Caudate nucleus (tissue), 63 donors: ENCODE measurements at places on chromosomes 2 and 18.

- no peak for DNase-seq
Observed at GRCh38 chr2:200104015-200104414, 148.6 kb downstream of the MAIP1 start.

DNA sequence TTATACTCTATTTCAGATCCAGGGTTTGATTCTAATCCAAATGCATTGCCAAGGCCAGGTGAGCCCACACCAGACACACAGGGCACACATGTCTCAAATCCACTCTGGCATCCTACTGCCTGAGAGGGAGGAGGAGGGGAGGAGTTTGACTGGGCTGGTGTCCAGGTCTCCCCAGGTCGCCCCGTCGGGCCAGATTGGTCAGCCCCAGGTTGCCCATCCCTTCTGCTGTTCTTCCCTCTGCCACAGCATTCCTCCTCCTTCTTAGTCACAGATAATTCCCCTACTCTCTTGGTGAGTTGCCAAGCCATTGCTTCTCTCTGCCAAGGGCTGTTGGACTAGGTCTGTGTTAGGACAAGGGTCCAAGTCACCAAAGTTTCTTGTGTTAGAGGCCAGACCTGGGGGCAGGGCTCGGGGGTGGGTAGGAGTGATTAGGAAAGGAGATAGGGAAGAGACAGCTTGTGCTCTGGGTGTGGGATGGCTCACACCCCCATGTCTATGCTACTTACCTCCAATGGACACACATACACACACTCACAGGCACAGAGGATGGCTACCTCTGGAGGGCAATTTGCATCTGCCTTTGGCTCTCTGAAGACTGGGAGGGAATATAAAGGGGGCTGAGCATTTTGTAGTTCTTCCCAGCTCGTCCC lies 2.5 kb upstream of the EGR4 start:
- DNase-seq: no peak

DNA sequence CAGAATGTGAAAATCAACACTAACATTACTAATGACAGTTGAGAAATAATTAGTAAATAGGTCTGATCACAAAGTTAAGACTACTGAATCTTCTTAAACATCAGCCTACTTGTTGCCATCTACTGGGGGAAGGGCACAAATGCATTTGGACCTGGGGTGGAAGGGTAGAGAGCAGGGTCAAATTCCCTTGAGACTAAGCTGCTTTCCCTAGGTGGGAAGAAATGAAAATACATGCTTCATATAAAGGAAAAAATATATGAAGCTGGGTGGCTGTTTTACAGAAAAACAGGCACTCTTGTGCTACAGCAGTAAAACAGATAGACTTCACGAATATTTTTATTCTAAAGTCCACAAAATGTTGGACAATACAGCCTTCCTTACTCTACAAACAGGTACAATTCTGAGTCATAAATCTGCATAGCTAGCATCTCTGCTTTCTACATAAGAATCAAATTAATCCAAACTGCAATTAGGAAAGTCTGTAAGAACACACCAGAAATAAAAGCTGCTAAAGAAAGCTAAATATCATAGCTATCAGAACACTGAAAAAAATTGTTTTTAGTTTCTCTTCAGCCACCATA lies 10.9 kb downstream of the TRIP12 start:
- no peak for DNase-seq

DNA sequence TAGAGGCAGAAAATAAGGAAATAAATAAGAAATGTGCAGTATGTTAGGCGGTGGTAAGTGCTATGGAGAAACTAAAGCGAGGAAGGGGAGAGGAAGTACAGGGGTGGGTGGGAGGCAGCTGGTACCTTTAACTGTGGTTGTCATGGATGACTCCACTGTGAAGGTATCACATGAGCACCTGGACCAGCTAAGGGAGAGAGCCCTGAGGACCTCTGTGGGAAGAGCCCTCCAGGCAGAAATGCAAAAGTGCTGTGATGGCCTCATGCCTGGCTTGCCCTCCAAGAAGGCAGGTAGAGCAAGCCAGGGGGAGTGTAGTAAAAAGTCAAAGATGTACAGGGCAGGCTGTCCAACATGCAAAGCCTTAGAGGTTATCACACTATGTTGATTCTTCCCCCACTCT lies 17.9 kb downstream of the LYPD6 start:
- no peak for DNase-seq

- no peak for DNase-seq
Observed at GRCh38 chr2:67984600-67984999, 78.2 kb downstream of the C1D start.

DNA sequence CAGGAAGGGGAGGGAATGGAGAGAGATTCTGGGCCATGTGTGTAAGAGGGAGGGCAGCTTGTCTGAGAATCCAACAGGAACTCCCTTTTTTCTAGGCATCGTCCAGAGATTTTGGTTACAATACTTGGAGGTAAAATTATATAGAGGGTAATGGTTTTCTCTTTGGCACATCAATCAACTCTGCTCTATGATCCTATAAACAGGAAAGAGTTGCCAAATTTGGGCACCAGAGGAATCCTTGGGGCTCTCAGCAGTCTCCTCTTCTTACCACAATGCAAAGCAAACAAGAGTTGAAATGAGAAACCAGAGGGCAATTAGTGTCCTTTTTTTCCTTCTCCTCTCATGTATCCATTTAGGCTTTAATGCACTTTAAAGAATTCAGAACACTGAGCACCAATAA lies 243.4 kb downstream of the SLC8A1 start:
- DNase-seq: no peak

GRCh38 chr2:237260039-237260620 lies 153.8 kb downstream of the COL6A3 start:
- DNase-seq: no peak

- no peak for DNase-seq
Observed at GRCh38 chr2:162177301-162177700, 25.3 kb upstream of the GCG start.

DNA sequence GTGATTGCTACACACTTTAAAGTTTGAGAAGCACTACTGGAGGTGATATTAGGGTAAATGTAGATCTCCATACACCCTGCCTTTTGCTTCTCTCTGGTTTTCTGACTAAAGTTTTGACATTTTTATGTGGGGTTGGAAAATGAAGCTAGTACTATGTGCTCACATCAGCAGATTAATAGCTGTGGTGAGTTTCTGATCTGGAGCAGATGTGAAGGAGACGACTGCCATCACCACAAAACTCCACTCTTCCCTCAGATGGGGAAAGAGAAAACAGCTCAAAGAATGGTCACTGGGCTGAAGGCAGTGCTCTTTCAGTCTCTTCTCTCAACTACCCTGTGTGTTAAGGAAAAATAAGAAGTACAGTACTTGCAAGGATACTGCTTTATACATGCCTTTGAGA lies 37.2 kb downstream of the PLEKHA3 start:
- DNase-seq: no peak

DNA sequence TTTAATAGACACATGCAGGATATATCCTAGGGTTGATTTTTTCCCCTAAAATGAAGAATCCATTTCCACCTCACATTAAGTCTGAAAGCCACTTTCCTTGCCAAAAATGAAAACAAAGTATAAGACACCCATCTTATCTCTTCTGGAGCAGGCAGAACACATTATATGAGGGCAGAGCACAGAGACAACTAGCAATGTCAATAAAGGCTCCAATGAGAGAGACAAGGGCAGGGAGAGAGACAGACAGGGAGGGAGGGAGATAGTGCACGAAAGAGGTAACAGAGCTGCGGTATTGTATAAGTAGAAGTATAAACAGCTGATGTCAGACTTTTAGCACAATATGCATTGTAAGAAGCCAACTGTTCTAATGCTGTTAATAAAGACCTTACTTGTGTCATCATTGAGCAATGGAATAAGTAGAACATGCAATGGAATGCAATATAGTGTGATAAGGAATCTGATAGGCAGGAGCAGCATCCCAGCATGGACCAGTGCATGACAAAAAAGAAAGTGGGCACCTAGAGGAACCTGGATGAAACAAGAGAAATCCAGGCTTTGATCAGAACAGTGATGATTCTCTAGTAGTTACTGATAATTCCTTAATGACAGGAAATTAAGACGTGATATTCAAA lies 150.6 kb upstream of the TCF4 start:
- DNase-seq: no peak

- DNase-seq: no peak
Observed at GRCh38 chr2:11967946-11968465, 221.6 kb downstream of the LPIN1 start.

GRCh38 chr18:21672521-21673267 lies 31.9 kb downstream of the ABHD3 start:
- no peak for DNase-seq

GRCh38 chr2:43980902-43981301 lies 14.9 kb downstream of the LRPPRC start:
- DNase-seq: no peak

DNA sequence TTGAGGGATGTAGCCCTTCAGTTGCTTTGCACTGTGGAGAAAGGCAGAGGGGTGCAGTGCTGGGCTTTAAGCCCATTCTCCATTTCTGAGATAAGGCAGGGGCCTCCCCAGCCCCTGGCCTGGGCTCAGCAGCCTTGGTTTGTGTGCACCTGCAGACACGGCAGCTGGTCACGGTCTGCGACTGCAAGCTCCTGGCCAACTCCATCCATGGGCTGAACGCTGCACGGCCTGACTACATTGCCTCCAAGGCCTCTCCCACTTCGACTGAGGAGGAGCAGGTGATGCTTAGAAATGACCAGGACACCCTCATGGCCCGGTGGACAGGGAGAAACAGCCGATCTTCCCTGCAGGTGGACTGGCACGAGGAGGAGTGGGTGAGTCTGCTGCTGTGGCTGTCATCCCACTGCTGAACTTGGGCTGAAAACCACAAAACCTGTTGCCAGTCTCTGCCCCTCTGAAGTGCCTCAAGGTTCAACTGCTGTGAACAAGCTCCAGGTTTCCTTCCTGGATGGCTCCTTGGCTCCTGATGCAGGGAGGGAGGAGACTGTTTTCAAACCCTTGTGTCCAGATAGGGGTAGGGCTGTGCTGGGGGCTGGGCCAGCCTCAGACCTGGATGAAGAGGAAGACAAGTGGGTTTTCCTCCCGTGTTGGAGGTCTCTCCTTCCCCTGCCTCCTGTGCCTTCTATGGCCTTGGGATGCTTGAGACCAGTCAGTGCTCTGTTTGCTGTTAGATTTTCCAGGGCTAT lies 54.0 kb downstream of the COA5 start:
- DNase-seq: no peak

DNA sequence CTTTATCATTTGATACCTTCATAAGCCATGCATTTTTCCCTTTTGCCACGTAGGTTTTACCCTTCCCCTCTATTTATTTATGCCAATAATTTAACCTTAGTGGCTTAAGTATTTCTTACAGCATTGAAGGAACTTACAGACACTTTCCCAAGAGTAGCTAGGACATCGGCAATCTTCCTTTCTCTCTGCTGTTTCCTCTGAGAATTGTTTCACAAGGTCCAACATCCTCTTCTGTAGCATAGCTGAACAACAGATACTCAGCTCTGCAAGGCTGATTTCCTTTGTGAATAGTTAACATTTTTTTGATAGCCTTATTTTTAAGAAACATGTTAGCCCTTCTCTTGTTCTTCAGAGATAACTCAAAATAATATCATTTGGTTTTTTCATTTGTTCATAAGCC lies 1.1 kb upstream of the GCA start:
- no peak for DNase-seq

DNA sequence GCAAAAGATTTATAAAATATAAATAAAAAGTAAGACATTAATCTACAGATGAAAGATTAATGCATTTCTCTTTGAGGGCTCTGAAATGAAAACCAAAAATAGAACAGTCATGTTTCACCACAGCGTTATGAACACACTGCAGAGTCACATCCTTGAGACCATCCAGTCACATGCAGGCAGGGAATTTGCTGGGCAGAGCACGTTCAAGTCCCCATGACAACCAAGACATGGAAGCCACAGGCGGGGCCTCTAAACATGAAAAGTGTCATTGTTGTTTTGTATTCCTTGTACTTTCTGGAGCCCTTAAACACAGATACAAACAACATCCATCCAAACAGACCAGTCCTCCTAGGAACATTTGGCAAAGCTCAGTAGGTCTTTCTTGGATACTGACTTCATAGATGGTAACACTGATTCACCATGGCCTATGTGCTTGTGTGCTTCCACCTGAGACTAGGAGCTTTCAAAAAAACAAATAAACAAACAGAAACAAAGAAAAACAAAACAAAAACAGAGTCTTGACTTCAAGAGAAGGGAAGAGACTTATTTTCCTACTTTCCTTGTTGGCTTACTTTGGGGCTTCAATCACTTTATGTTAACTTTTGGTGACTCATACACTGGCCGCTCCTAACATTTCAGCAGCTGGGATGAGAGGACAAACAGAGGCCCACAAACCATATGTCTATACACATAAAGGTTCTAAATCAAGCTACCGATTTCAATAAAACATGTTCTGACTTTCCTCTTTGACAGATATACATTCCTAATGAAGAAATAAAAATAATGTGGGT lies 99.5 kb upstream of the CCDC85A start:
- no peak for DNase-seq

DNA sequence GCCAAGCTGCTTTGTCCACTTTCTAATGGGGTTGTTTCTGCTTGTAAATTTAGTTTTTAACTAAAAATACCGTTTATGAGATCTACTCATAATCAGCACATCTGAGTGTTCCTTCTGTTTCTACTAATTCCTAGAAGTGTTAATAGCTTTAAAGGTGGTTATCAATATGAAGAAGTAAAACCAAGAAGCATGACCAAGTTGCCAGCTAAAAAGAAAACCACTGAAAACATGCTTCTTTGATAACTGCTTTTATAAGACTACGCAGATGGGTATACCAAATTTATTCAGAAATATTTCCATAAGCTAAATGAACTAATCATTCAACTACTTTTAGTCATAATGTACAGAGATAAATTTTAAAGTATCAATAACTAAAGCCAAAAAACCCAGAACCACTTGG lies 101.8 kb downstream of the C2orf74 start:
- DNase-seq: no peak

GRCh38 chr2:22481486-22482259 lies 903.3 kb upstream of the KLHL29 start:
- DNase-seq: no peak

DNA sequence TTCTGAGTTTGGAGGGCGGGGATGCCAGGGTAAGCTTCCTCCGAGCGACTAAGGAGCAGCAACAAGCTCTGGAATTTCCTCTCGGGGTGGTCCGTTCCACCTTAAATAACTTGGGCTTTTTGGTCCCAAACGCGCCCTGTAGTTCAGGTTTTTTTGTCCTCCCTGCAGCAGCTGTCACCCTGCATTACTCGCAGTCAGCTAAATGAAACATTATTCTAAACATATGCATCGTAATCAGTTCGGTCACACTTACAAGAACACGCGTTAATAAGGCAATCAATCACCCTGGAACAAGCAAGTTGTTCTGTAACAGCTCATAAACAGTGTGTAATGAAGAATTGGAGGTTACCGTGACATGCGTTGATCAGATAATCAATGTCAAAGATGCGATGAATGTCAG lies 8.3 kb downstream of the EVX2 start:
- no peak for DNase-seq

GRCh38 chr2:22842205-22842869 lies 542.6 kb upstream of the KLHL29 start:
- no peak for DNase-seq

DNA sequence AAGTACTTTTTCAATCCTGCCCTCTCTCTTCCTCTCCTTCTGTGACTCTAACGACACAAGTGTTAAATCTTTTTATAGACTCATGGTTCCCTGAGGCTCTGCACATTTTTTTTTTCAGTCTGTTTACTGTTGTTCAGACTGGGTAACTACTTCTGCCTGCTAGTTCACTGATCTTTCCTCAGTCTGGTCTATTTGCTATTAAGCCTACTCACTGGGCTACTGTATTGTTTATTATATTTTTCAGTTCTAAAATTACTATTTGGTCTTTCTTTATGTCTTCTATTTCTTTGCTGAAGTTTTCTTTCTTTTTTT lies 21.3 kb downstream of the PPP3R1 start:
- DNase-seq: no peak
